ENCODE measurements at places on chromosomes 12 and 14.

DNA sequence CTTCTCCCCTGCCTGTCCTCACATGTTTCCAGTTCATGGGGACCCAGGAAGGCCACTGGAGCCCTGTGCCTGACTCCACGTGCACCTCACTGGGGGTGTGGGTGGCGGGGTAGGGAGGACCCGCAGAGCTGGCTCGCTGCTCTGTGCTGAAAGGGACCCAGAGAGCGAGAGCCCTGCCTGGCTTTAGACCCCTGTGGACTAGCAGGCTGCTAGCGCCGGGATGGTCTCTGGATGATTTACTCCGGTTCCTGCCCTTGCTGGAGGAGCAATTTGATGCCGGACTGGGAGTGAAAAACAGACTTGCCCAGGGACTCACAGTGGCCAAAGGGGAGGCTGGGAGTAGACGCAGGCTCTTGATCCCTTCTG, 49.0 kb downstream of the NTF3 start:
- no peaks in the 10 kb centered on the region for H3K27me3 ChIP-seq
- H3K36me3 ChIP-seq = no peaks in the 10 kb centered on the region
- no peaks in the 10 kb centered on the region for H3K4me1 ChIP-seq
- H3K27ac ChIP-seq = no peak overlapping the region

DNA sequence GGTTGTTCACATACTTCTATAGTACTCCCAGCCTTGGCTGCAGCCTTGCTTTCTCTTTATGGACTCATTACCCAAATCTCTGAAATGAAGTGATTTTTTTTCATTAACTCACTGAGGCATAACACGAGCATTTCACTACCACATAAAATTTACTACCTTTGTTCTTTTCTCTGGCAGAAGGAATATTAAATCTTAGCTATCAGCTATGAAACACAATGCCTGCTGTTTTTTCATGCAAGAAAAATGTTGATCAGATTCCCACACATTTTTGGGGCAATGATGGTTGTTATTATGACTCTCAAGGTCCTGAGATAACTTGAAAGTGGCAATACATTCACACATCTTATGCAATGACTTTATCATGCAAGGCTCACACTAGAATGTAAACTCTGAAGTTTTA, 225.3 kb upstream of the ATP2B1 start:
- H3K27ac ChIP-seq = no peak overlapping the region
- no peak for DNase-seq
- no peak overlapping the region for H3K4me3 ChIP-seq
- no peaks in the 10 kb centered on the region for H3K36me3 ChIP-seq

GRCh38 chr14:95765051-95765450, 51.1 kb upstream of the TCL1A start:
- no peak overlapping the region for H3K27ac ChIP-seq
- H3K27me3 ChIP-seq = no peaks in the 10 kb centered on the region
- no peaks in the 10 kb centered on the region for H3K4me1 ChIP-seq
- no peak overlapping the region for H3K4me3 ChIP-seq
- H3K36me3 ChIP-seq = no peaks in the 10 kb centered on the region

DNA sequence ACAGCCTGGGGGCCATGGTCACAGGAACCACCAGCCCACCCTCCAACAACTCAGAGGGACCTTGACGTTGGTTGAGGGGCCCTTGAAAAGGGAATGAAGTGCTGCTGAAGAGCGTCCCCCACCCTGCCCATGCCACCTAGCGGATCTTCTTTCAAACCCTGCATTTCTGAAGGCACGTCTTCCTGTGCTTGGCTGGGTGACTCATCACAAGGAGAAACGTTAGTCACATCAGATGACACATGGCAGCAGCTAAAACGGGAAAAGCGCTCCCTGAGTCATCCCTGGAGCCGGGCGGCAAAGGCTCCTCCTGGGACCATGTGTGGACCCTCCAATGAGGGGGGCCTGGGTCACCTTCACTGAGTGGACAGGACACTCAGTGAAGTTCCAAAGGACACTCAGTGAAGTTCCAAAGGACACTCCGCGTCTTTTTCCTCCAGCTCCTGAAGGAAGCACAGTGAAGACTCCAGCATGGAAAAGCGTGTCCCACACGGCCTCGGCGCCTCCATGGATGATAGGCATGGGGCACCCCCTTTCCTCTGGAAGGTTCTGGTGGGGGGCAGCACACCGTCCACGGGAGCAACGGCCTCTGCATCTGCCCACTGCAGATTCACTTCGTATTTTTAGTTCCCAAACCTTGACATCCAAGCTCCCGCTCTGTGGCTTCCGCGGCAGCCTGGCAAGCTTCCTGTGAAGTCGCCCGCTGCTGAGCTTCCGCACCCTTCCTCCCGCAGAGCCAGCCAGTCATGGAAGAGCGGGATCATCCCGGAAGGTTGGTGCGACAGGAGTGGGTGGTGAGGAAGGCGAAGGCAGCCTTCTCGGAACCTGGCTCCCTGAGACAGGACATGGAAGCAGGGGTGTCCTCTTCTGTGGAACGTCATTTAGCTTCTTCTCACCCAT, 383.4 kb downstream of the VRK1 start:
- no peak overlapping the region for H3K27ac ChIP-seq
- no peaks in the 10 kb centered on the region for H3K36me3 ChIP-seq
- no peaks in the 10 kb centered on the region for H3K4me1 ChIP-seq
- no peaks in the 10 kb centered on the region for H3K27me3 ChIP-seq

- H3K4me3 ChIP-seq = no peak overlapping the region
- H3K36me3 ChIP-seq = no peaks in the 10 kb centered on the region
- H3K27me3 ChIP-seq = no peaks in the 10 kb centered on the region
- no peaks in the 10 kb centered on the region for H3K4me1 ChIP-seq
- DNase-seq = peak; percentile 26
Measured at GRCh38 chr14:101354726-101355125, 206.6 kb upstream of the DIO3 start.

GRCh38 chr14:82798276-82798675, 1264.6 kb upstream of the SEL1L start:
- no peak overlapping the region for H3K27ac ChIP-seq
- H3K4me3 ChIP-seq = no peak overlapping the region

- no peaks in the 10 kb centered on the region for H3K4me1 ChIP-seq
- H3K27ac ChIP-seq = peak overlapping the region; percentile 86
- no peaks in the 10 kb centered on the region for H3K27me3 ChIP-seq
- DNase-seq = no peak
Measured at GRCh38 chr12:42483521-42483790, 106.1 kb downstream of the PRICKLE1 start.

- H3K4me3 ChIP-seq = peak overlapping the region; percentile 78
- no peaks in the 10 kb centered on the region for H3K36me3 ChIP-seq
- H3K27ac ChIP-seq = peak overlapping the region; percentile 94
- no peaks in the 10 kb centered on the region for H3K4me1 ChIP-seq
- no peak for DNase-seq
- H3K27me3 ChIP-seq = no peaks in the 10 kb centered on the region
Measured at GRCh38 chr12:89525305-89525823, 483 bp downstream of the POC1B start.

GRCh38 chr14:65872536-65872935, 460.0 kb downstream of the FUT8 start:
- H3K4me3 ChIP-seq = no peak overlapping the region
- no peak for DNase-seq
- no peaks in the 10 kb centered on the region for H3K36me3 ChIP-seq
- H3K27ac ChIP-seq = no peak overlapping the region
- no peaks in the 10 kb centered on the region for H3K4me1 ChIP-seq
- H3K27me3 ChIP-seq = no peaks in the 10 kb centered on the region

GRCh38 chr12:115426732-115427131, 742.8 kb upstream of the TBX3 start:
- H3K27ac ChIP-seq = no peak overlapping the region
- no peaks in the 10 kb centered on the region for H3K27me3 ChIP-seq
- DNase-seq = no peak
- no peak overlapping the region for H3K4me3 ChIP-seq

- no peak for DNase-seq
- peak overlapping the region; percentile 66 for H3K27ac ChIP-seq
- no peaks in the 10 kb centered on the region for H3K27me3 ChIP-seq
Measured at GRCh38 chr14:49641697-49642129, 6.7 kb upstream of the DNAAF2 start.

DNA sequence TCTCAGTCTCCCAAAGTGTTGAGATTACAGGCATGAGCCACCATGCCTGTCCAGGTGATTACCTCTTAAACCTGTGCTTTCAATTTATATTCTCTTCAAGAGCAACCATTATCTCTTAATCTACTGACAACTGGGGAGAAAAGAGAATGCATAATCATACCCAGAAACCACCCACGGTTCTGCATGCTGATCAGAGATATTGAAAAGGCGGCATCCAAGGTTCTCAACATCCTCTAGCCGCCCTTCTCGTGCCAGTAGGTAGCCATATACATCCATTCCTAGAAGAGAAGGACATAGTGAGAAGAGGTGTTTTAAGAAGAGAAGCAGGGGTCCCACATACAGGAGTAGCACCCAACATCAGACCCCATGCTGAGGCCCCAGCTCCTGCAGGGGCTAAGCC, 20.8 kb downstream of the ANAPC7 start:
- no peak overlapping the region for H3K27ac ChIP-seq
- H3K36me3 ChIP-seq = peaks cover 91% of the 10 kb centered on the region
- no peak overlapping the region for H3K4me3 ChIP-seq
- no peak for DNase-seq
- no peaks in the 10 kb centered on the region for H3K27me3 ChIP-seq
- no peaks in the 10 kb centered on the region for H3K4me1 ChIP-seq

GRCh38 chr14:102935756-102936155, 13.3 kb downstream of the AMN start:
- H3K4me1 ChIP-seq = peaks cover 2% of the 10 kb centered on the region
- H3K4me3 ChIP-seq = no peak overlapping the region
- no peak for DNase-seq
- no peak overlapping the region for H3K27ac ChIP-seq

GRCh38 chr14:62064751-62065323, 302.6 kb downstream of the SNAPC1 start:
- H3K4me1 ChIP-seq = no peaks in the 10 kb centered on the region
- no peak overlapping the region for H3K4me3 ChIP-seq
- H3K27me3 ChIP-seq = no peaks in the 10 kb centered on the region
- no peak for DNase-seq

- H3K4me3 ChIP-seq = no peak overlapping the region
- H3K4me1 ChIP-seq = no peaks in the 10 kb centered on the region
- no peak for DNase-seq
- H3K27me3 ChIP-seq = no peaks in the 10 kb centered on the region
Measured at GRCh38 chr14:54146601-54147000, 190.0 kb upstream of the BMP4 start.

DNA sequence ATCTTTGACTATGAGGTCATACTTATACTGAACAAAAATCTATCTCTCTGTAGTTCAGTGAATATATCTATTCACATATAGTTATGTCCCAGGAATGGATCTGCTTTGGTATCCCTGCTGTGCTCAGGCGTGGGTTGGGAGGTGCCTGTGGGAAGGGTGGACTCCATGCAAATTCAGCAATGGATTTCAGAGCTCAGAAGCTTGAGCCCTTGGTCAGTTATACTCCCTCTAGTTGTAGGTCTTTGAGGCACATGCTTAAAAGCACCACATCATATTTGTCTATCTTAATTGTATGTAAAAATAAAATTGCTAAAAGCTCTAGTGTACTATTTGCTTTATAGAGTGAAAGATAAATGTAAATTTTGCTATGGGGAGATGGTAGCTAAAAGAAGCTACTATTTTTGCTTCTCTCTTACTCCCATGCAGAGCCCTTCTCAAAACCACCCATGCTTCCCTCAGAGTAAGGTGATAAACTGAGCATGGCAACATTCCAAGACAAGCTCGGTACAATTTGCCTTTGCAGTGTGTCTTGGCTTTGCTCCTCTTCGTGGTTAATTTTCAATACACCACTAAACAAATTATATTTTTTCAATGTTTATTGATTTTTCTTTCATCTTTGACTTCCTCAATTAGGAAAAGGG, 54.9 kb downstream of the SLC16A7 start:
- no peaks in the 10 kb centered on the region for H3K27me3 ChIP-seq
- no peaks in the 10 kb centered on the region for H3K36me3 ChIP-seq
- no peaks in the 10 kb centered on the region for H3K4me1 ChIP-seq
- H3K4me3 ChIP-seq = no peak overlapping the region
- peak overlapping the region; percentile 72 for H3K27ac ChIP-seq
- no peak for DNase-seq

GRCh38 chr12:11623382-11623781, 26.1 kb upstream of the ETV6 start:
- no peaks in the 10 kb centered on the region for H3K4me1 ChIP-seq
- H3K27me3 ChIP-seq = no peaks in the 10 kb centered on the region
- H3K4me3 ChIP-seq = no peak overlapping the region

DNA sequence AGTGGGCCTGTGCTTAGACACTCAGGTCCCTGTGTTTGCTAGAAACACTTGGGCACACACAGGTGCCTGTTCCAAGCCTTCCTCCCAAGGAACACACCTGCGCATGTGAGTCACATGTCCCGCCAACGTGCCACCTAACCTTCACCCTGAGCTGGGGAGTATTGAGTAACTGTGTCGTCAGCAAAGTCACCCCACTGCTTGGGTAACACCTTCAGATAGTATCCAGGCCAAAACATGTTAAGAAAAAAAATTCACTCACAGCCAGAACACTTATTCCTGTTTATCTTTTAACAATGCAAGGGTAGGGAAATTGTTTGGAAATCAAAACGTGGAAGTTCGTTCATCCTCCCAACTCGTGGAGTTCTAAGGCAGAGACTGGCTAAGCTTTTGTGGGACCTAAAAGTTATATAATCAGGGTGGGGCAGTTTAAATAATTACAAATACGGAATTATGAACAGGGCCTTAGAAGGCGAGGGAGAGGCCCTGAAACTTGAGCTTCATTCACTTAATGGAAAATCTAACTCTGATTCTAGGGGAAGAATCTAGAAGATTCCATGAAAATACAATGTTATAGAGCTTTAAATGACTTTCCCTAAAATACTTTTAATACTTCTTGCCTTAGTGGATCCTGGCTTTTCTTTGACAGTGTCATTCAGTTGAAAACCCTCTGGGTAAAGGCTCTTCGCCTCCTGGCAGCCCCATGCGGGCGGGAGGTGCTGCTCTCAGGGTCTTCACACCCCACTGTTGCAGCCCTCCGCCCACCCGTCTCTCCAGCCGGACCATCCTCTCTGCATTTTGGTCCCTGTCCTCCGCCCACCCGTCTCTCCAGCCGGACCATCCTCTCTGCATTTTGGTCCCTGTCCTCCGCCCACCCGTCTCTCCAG, 30.3 kb upstream of the ADIPOR2 start:
- H3K36me3 ChIP-seq = no peaks in the 10 kb centered on the region
- no peaks in the 10 kb centered on the region for H3K27me3 ChIP-seq
- no peak overlapping the region for H3K4me3 ChIP-seq
- H3K4me1 ChIP-seq = no peaks in the 10 kb centered on the region
- DNase-seq = peak; percentile 84
- peak overlapping the region; percentile 87 for H3K27ac ChIP-seq

DNA sequence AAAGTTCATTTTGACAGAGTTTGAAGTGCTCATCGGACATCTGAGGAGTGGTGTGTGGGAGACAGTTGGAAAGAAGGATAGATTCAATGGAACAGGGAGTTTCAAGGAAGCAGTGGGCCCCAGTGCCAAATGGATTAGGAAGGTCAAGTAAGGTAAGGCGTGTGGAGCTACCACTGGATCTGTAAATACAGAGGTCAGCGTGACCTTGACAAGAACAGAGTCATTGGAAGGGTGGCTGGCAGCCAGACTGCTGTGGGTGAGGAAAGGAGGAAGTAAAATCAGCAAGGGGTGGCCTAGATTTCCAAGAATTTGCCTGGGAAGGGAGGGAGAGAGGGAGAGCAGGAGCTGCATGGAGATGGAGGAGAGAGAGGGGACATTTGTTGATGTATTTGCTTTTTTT, 68.2 kb upstream of the IGF1 start:
- H3K4me1 ChIP-seq = no peaks in the 10 kb centered on the region
- no peaks in the 10 kb centered on the region for H3K36me3 ChIP-seq
- no peak overlapping the region for H3K27ac ChIP-seq
- no peak overlapping the region for H3K4me3 ChIP-seq

GRCh38 chr12:80187660-80188090, 88.3 kb downstream of the OTOGL start:
- H3K27me3 ChIP-seq = no peaks in the 10 kb centered on the region
- no peak for DNase-seq
- no peak overlapping the region for H3K4me3 ChIP-seq
- no peaks in the 10 kb centered on the region for H3K4me1 ChIP-seq

All from right atrium auricular region (tissue), 2 donors.